ENCODE measurements at places on chromosomes 5 and 9.
A peak's percentile ranks its signal among the peaks of the same experiment; 100 is the strongest.

DNA sequence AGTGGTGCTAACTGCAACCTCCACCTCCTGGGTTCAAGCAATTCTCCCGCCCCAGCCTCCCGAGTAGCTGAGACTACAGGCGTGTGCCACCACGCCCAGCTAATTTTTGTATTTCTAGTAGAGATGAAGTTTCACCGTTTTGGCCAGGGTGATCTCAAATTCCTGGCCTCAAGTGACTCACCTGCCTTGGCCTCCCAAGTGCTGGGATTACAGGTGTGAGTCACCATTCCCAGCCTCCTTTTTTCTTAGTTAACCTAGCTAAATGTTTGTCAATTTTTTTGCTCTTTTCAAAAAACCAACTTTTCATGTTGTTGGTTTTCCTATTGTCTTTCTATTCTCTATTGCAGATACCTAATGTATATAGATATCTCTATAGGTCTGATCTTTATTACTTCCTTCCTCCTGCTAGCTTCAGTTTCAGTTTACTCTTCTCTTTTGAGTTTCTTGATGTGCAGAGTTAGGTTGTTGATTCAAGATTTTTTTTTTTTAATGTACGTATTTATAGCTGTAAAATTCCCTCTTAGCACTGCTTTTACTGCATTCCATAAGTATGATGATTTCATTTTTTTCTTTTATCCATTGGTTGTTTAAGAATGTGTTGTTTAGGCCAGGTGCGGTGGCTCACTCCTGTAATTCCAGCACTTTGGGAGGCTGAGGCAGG lies 32.9 kb downstream of the FGD3 start:
- DNase-seq = no peak

DNA sequence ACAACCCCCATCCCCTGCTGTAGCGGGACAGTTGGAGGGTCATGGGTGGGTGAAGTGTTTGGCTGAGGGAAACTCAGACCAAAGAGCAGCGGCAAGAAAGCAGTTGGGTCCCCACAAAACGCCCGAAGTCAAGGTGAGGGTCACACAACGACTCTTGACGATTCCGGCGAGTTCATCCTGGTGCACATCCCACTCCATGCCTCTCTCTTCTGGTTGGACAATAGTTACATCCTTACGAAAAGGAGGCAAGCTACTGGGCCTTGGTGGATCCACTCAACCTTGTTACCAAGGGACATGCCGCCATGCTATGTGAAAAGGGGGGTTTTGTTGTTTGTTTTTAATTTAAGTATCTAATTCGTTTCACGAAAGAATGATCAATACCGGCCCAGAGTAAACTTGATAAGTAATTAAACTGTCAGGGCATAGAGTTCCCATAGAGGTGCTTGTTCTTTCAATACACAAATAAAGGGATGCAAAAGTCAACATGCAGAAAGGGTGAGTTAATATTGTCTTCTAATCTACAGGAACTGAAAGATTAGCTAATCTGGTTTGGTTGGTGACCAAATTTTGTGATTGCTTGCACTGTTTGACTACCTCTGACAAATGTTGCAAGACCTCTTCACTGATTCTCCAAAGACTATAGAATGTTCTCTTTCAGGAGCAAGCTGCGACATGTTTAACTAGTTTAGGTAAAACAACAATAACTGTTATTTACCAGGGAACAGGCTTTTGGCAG lies 732 bp upstream of the SMIM15 start:
- DNase-seq = peak; percentile 36

GRCh38 chr9:76562511-76562911 lies 103.5 kb downstream of the GCNT1 start:
- DNase-seq = peak; percentile 82

DNA sequence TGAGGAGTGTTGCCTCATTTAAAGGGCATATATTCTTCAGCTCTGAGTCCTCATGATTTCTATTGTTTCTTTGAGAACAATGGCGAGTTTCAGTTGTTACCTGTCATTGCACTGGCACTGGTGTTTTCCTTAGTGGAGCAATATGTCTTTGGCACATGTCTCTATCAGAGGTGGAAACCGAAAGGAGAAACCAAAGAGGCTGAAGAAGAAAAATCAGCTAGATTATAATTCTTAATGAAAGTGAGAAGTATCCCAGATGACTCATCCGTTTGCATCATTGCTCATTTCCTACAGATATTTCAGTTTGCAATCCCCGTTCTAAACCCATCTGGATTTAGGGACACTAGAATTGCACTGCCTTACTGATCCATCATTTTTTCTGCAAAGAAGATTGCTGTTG lies 324.6 kb downstream of the TMEM232 start:
- peak; percentile 2 for DNase-seq

GRCh38 chr9:82081496-82081895 lies 92.9 kb downstream of the SPATA31D1 start:
- no peak for DNase-seq

DNA sequence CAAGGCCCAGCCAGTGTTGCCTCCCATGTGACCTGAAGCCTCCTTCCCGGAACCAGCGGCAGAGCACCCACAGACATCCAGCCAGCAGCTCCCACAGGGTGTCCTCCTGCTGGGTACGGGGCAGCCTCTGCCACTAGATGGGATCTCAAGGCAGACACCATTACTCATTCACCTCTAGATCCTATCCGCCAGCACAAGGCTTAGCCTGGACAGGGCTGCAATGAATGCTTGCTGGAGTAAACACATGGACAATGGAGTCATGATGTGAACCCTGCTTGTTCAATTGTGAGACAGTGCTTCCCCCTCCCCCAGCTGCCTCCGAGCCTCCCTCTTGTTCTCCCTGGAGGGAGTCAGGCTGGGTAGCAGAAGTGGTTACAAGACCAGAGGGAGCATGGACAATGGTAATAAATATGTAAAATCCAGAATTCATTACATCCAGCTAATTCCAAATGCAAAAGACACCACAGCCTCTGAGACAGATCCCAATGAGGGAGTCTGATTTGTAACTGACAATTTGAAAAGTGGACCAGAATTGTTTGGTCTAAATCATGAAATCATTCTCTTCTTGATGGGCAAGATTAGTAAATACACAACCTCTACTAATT lies 132.0 kb downstream of the CRB2 start:
- no peak for DNase-seq

GRCh38 chr9:111287127-111287526 lies 42.9 kb downstream of the OR2K2 start:
- DNase-seq = peak; percentile 56

DNA sequence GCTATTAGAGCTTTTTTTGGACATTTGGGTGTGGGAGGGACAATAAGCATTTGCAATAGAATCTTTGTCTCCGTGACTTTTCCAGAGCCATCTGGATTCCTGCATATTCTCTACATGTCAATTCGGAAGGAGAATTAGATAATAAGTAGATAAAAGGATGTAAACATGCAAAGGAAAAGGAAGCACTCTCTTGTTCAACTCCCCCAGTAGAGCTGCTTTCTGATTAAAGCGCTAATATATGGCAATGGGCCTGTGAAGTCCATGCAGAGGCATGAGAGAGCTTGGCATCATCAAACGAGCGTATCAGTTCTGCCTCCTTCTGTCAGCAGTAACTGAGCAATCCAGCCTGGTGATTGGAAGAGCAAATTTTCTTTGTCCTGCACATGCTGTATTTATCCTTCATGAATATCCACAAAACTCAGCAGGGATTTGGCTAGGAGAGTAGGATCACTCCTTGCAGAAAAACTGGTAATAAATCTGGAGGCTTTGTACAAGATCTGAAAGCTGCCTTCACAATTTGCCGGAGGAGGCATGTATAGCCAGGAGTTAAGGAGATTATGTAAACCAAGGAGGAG lies 1752.9 kb downstream of the MAT2B start:
- peak; percentile 5 for DNase-seq

DNA sequence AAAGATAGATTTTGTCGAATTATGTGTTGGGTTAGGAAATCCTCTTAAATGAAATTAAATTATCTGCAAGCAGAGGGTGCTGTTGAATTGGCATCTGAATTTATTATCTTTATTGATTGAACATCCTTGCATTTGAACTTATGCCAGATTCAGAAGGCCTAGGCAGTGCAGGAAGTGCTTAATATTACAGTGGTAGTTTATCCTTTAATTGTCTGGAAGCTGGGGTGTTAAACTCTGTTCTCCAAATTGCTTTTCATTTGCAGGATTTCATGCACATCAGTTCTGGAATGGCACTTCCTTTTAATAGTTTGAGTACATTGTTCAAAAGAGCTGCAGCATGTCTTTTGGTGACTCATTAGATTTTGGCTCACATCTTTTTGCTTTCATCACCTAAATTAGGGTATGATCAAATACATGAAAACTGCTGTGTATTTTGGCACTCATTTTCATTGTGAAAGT lies 186.3 kb downstream of the KDM4C start:
- peak; percentile 90 for DNase-seq

DNA sequence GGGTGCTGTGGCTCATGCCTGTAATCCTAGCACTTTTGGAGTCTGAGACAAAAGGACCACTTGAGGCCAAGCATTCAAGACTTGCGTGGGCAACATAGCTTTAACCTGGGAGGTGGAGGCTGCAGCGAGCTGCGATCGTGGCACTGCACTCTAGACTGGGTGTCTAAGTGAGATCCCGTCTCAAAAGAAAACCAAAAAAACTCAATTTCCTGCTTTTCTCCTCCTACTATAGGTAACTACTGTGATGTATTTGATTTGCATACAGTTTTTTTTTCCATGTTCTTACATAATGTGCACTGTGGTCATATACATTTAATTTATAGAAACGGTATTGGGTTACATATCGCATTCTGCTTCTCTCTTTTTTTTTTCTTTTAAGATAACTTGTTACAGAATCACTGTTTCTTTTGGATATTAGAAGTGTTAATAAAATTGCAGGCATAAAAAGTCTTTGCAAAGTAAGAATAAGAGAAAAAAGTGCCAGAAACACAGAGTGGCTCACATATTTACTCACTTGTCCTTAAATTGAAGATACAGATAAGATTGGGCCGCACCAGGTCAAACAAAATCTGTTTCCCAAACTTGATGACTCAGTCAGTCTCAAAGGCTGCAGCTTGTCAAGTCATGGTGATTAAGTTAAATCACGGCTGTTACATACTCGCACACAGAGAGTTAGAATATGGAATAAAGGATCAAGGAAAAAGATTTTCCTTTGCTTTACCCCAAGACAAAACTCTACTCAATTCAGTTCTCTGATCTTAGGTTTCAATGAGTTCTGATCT lies 2.0 kb upstream of the PTGR1 start:
- DNase-seq = peak; percentile 70

DNA sequence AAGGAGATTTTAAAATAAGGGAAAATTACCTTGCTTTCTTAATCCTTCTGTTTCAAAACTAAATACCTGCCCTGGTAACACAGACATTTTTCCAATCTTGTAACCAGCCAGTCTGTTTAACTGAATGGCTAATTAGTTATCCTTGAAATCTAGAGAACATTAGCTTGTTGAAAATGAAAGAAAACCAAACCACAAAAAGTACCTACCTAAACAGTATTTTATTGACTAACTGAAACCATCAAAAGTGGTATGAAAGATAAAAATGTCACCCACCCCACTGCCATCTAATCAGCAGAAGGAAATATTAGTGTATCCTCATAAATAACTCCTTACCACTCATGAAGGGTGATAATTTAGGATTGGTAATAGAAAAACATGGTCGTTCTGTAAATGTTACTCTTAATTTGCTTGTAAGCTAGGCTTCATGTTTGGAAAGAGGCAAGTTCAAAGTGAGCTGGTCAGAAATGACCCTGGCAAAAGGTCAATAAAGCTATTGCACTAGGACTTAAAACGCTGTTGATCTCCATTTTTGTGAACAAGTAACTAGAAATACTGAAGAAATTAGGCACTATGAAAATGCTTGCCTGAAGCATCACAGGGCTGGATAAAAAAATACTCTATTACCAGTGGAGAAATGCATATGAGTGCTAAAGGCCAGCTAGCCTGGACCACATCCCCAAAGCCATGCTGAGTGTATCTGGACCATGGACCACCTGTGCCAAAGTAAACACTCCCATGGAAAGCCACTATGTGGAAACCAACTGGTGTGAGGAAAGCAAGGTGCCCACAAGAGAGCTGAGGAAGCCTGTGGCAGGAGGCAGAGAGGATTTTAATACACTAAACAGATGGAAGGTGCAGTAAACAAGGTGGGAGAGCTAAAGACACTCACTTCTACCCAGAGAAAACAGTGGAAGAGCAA lies 8.4 kb downstream of the SEMA5A start:
- DNase-seq = no peak

- no peak for DNase-seq
Observed at GRCh38 chr5:134115806-134116175, 1.3 kb downstream of the TCF7 start.

GRCh38 chr9:75109210-75109839 lies 21.0 kb downstream of the OSTF1 start:
- no peak for DNase-seq

DNA sequence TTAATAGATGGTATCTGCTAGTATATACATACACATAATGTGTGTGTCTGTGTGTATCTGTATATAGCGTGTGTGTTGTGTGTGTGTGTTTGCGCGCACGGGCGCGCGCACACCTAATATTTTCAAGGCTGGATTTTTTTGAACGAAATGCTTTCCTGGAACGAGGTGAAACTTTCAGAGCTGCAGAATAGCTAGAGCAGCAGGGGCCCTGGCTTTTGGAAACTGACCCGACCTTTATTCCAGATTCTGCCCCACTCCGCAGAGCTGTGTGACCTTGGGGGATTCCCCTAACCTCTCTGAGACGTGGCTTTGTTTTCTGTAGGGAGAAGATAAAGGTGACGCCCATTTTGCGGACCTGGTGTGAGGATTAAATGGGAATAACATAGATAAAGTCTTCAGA lies 757 bp downstream of the FXN start:
- DNase-seq = peak; percentile 45
